ENCODE measurements at places on chromosomes 2 and 18.

- DNase-seq = peak; percentile 12
These were observed 107.9 kb upstream of the CDH20 start for GRCh38 chr18:61225336-61225735.

DNA sequence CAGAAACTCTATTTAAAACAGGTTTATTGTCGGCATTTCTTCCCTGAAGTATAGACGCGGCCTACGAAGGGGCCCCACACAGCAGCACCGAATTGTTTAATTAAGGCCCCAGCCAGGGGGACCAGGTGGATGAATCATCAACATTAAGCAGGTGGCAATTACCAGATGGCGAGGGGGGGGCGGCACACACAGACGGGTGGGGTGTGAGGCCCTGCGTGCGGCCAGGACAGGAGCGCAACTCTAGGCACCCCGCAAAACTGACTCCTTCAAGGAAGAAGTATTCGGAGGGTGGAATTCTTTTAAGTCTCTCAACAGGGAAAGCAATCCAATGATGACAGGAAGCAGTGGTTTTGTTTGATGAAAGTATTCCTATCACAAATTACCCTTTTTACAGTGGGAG is 830.4 kb downstream of the GALR1 start:
- DNase-seq = no peak

DNA sequence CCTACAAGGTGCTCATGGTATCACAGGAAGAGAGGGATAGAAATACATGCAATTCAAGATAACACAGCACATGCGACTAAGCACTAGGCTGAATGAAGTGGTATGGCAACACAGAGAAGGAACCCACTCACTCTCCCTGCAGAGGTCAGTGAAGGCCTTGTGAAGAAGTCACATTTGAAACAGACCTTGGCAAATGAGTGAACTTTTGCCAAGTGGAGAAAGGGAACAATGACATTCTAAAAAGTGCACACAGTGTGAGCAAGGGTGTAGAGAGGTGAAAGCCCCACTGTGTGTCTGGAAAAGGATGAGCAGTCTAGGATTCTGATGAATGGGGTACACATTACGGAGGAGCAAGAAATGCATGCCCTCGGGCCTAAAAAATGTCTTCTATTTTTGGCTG is 23.3 kb downstream of the KLF7 start:
- DNase-seq = no peak

DNA sequence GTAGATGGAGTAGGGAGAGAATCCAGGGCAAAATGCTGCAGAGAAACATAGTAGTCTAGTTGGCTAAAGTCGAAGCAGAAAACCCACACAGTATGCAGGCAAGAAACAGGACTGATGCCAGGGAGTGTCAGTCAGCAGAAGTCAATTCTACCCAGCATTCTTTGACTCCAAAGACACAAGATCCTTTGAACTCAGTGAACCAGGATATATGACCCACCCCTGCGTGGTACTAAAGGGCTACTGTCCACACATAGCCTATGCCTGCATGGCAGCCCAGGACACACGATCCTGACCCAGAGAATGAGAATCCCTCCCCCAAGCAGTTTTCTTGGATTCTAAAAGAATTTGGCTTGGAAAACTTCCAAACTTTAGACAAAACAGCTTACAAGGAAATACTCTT is 42.5 kb downstream of the ALK start:
- no peak for DNase-seq
